ENCODE measurements at places on chromosomes 16 and 17.

DNA sequence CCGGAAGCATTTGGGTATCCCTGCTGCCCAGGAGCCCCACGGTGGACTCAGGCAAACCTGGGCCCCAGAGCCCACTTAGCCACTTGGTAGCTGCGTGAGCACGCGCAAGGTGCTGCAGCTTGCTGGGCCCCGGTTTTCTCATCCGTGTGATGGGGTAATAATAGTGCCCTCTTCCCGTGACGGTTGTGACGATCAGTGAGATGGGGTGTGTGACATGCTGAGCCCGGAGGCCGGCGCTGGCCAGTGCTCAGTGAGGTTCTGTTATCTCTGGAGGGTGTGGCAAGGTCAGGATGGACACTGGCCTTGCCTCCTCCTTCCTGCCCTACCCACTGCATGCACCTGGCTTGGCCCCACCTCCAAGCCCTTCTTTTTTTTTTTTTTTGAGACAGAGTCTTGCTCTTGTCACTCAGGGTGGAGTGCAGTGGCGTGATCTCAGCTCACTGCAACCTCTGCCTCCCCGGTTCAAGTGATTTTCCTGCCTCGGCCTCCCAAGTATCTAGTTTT lies 82.6 kb downstream of the RAP1GAP2 start:
- no peak for DNase-seq

GRCh38 chr17:78381601-78382232 lies 3.3 kb downstream of the PGS1 start:
- no peak for DNase-seq

- peak; percentile 33 for DNase-seq
These were observed 19.0 kb downstream of the HEATR9 start for GRCh38 chr17:35849469-35850348.

GRCh38 chr16:71672803-71673581 lies 47.0 kb downstream of the MARVELD3 start:
- DNase-seq, result peak; percentile 7
